ENCODE measurements at places on chromosomes 12 and 14.

DNA sequence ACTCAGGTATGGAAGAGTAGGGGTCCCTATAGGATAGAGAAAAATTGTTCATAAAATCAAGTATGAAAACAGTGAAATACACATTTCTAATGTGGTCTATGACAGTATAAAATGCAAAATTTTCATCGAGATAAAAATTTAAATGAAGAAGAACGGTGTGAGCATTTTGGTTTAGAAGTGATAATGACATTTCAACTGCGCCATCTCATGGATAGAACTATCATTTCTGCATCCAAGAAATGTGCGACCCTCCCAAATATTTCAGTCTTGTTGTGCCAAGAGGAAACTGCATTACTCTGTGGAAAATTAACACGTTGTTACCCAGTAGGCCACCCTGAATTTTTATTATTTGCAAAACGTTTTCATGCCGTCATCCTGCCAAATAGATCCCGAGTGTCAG lies 108.8 kb downstream of the CRACR2A start:
- DNase-seq = no peak

- no peak for DNase-seq
Measured at GRCh38 chr12:128811806-128812205, 12.0 kb downstream of the SLC15A4 start.

GRCh38 chr12:123078120-123078465 lies 72.8 kb downstream of the PITPNM2 start:
- no peak for DNase-seq

GRCh38 chr12:7130701-7131501 lies 730 bp downstream of the CLSTN3 start:
- peak; percentile 66 for DNase-seq

- DNase-seq = no peak
Measured at GRCh38 chr12:89468017-89468416, 56.6 kb downstream of the GALNT4 start.

- DNase-seq = no peak
Measured at GRCh38 chr14:71247106-71247505, 339.8 kb downstream of the PCNX1 start.

GRCh38 chr12:63918800-63919300 lies 74.3 kb downstream of the SRGAP1 start:
- DNase-seq = no peak

- DNase-seq = no peak
Measured at GRCh38 chr12:100427078-100427477, 46.6 kb upstream of the NR1H4 start.

- no peak for DNase-seq
Measured at GRCh38 chr14:88535149-88535548, 19.7 kb downstream of the PTPN21 start.

DNA sequence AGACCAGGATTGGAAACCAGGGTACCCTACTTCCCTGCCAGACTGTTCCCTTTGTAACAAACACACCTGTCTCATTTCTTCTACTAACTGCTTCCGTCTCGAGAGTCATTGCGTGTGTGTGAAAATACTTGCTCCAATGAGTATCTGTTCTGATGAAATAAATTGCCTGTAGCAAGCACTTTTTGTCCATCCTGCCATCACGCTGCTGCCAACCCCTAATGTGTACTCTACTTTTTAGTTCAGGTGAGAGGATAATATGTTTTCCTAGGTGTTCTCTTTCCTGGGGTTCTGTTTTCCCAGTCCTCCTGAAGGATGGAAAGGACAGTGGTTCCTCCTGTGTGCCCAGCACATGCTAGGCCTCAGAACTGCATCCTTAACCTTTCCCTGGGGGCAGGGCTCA lies 1.0 kb downstream of the TUNAR start:
- no peak for DNase-seq
